ENCODE measurements at places on chromosomes 3 and 15.

- no peak for DNase-seq
These were observed 105.2 kb upstream of the RNF7 start for GRCh38 chr3:141632779-141633374.

DNA sequence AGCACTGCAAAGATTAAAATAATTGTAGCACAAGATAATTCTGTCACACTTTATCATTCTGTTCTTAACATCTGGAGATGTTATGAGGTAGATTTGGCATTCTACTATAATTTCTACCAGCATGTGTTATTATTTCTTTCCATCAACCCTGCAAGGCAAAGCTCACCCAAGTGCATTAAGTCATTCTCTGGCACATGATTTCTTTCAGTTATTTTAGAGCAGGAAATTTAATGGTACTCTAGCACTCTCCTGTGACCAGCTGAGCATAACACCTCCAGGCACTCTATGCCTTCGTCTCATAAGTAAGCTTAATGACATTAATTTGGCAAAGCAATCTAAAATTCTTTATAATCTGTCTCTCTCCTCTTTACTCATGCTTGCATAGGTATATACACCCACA lies 300.2 kb upstream of the GPR149 start:
- DNase-seq, result no peak

DNA sequence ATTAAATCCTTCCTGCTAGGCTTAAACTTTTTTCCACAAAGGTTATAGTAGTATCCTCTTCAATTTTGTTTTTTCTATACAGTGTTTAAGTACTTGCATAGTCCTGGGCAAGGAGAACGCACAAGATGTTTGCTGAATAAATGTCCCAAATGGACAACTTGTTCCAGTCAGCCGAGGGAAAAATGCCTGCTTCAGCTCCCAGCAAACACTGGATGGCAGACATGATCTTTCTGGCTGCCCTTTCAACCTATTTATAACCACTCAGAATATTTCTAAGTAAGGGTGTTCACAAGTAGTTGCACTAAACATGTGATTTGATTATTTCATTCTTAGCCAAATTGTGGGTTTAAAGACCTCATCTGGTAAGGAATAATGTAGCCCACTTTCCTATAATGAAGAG lies 29.8 kb downstream of the GNB4 start:
- peak; percentile 41 for DNase-seq

DNA sequence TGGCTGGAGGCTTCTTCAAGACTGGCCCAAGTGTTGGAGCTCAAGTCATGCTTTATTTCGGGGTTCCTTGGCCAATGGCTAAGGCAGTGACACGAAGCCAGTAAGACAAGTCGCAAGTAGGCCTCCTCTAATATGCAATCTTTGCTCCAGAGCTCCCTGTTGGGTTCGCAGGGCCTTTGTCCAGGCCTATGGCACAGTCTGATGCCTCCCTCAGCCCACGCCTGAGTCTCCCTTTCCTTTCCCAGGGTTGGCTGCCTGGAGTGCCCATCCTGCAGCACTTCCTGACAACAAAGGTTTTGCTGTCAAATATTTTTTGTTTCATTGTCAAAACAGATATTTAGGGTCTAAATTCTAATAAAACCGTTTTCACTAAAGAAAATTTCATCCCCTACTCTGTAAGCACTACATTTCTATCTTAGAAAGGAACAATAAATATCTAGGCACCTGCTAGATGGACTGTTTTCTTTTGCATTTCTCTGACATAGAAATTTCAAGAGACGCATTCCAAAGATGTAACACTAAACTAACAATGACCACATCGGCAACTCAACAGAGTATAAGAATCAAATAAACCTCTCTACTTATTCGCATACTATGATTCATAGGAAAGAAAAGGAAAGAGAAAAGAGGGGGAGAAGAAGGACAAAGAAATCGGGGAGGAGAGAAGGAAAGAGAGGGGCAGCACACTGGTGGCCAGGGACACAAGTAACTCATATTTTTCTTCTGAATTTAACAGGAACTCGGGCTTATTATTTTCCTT lies 393.1 kb upstream of the ATP11B start:
- DNase-seq, result no peak

DNA sequence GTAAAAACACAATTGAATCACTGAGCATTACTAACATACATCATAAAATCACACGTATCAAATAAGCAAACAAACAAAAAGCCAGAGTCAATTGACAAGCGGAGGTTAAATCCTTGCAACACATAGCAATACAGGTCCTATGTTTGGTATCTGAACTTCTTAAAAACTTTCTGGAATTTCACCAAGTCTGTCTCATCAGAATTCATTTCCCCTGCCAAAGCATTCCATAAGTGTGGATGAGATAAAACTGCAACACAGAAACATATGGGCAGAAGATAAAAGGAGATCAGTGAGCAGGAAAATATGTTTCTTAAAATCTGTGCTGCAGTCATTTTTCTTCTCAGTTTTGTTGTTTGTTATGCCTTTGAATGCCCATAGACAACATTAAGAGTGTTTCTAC lies 1155.5 kb downstream of the TBL1XR1 start:
- DNase-seq, result peak; percentile 56

GRCh38 chr3:42880601-42881451 lies 5.1 kb upstream of the CYP8B1 start:
- peak; percentile 61 for DNase-seq

- DNase-seq, result no peak
These were observed 942 bp downstream of the ELP6 start for GRCh38 chr3:47512416-47513124.

DNA sequence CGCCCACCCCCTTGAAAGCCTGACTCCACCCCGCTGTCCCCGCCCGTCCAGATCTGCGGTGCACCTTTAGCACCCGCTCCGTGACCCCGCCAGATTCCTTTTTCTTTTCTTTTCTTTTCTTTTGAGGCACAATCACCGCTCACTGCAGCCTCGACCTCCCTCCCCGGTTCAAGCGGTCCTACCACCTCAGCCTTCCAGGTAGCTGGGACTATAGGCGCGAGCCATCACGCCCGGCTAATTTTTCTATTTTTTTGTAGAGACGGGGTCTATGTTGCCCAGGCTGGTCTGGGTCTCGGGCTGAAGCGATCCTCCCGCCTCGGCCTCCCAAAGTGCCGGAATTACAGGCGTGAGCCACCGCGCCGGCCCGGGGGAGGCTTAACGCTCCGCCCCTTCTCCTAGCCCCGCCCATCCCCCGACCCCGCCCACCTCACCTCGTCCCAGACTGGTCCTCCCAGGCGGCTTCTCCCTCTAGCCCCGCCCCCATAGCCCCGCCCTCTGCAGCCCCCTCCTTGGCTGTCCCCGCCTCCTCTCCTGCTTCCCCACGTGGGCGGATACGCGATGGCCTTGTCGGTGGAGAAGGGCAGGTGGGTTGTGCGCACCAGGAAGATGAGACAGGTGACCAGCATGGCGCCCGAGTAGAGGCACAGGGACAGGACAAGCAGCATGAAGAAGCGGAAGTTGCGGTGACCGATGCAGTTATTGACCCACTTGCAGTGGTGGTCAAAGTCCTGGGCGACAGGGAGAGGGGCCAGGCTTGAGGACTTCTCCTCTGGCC lies 3.2 kb downstream of the ZDHHC19 start:
- DNase-seq, result no peak

- DNase-seq, result no peak
These were observed 9.1 kb downstream of the NR1D2 start for GRCh38 chr3:23954144-23954543.

DNA sequence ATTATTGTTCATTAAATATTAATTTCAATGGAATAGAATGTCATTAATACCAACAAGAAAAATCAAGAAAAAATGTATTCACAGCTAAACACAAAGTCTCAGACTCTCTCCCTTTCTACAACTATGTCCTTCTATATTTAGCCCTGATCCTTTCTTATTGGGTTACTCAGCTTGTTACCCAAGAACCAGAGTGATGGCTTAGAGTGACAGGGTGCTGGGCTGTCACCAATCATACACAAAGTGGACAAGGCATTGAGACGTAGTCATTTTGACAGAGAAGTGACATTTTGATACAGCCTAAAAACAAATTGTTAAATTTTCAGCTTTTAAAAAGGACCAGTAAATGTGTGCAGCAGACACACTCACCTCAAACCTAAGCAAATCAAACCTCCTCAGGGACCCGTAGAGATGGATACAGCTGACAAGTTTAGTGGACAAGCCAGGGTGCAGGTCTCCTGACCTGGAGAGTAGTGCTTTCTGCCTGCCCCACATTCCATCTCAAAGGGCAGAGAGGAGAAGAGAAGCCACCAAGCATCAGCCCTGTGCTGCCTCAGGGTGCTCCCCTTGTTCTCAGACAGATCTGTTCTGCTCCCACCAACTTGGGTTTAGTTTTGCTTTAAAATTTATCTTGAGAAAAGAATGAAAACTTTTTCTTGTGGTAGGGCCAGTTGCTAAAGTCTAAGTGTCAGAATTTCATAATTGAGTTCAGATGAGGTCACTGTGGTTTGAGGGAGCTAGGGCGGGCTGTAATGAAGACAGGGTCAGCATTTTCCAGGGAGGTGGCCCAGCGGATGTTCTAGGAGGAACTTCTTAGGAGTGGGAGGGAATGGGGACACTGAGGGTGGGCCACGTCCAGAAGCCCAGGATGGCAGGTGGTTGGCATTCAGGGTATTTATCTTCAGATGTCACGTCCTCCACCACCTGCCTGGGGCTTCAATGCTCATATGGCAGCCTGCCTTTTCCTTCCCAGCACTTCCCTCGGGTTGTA lies 136.5 kb upstream of the TBL1XR1 start:
- DNase-seq, result no peak

GRCh38 chr3:105853801-105854432 lies 14.9 kb downstream of the CBLB start:
- DNase-seq, result no peak

DNA sequence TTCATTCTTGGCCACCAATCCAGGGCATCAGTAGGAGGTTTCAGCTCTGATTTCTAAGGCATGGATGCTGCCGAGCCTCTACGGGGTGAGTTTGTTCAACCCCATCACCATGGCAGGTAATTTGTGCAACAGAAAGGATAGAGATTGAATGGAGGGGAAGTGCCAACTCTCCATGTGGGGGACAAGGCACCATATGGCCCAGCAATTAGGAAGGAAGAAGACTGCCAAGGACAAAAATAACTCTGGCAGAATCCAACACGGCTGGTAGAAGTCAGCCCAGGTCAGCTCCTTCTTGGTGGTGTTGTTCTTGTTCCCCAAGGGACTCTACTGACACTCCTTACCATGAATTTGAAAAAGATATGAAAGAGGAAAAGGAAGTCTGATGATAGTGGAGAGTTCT lies 503.9 kb downstream of the MAGI1 start:
- no peak for DNase-seq

- no peak for DNase-seq
These were observed 46.4 kb downstream of the SCN11A start for GRCh38 chr3:39005295-39005694.

DNA sequence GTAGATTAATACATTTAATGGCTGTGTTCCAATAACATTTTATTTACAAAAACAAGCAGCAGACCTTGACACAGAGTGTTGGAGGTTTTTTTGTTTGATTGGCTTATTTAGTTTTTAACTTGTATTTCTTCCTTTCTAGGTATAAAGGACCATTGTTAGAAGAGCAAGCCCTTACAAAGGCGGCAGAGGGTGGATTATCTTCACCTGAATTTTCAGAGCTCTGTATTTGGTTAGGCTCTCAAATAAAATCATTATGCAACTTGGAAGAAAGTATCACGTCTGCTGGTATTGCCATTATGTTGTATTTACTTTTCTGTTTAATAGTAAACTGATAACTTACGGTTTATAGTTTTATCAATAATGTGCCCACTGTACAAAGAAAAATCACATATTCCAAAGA lies 10.0 kb downstream of the FAM98B start:
- DNase-seq, result no peak

GRCh38 chr15:77482570-77482969 lies 61.9 kb downstream of the HMG20A start:
- DNase-seq, result peak; percentile 86

GRCh38 chr3:14810801-14811661 lies 7.7 kb upstream of the FGD5 start:
- DNase-seq, result no peak

DNA sequence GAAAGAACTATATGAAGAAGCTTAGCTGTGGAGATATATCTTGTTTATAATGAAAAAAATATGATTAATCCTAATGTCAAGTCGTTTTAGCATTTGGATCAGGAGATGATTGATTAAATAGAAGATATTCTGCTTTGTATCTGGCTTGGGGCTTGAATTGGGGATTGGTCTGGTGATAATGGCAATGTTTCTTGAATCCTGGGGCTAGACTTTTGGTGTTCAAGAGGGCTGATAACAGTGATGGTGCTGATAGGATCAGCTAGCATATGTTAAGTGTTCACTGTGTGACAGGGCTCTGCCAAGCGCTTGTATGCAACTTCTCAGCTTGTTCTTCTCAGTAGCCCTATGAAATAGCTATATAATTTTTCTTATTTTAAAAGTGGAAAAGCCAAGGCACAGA lies 20.2 kb downstream of the CNOT10 start:
- DNase-seq, result no peak

DNA sequence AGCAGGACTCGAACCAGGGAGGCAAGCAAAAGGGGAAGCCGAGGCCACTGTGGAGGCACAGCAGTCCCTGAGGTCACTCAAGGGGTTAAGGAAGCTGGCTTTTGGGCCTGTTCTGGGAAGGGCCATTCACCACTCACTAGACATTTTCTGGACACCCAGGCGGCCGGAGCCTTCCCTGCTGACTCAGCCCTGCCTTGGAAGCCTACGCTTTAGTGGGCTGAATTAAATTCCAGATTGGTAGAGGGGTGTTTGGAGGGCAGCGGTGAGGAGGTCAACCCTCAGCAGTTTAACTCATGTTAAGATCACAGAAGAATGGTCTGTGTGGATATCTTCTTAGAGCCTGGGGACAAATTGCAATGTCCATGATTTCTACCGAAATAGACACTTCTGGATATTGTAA lies 152.8 kb downstream of the GABRG3 start:
- no peak for DNase-seq

GRCh38 chr15:79008659-79009058 lies 63.8 kb upstream of the CTSH start:
- no peak for DNase-seq

DNA sequence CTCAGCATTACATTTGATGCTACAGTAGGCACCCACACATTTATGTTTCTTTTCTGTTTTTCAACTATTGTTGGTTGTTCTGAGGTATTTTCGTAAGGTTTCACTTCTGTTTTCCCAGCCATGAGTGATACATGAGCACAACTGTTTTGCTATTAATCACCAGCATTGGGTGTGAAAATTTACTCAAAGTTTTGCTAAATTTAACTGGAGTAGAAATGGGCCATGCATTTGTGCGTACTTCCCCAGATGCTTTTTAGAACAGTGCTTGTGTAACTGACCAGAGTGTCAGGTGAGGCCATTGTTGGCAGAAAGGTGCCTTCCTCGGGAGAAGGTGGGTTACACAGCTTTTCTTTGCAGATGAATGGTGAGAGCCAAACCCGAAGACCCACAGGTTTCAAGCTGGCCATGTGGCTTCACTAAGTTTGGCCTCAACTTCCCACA lies 70.4 kb downstream of the ST6GAL1 start:
- DNase-seq, result no peak

DNA sequence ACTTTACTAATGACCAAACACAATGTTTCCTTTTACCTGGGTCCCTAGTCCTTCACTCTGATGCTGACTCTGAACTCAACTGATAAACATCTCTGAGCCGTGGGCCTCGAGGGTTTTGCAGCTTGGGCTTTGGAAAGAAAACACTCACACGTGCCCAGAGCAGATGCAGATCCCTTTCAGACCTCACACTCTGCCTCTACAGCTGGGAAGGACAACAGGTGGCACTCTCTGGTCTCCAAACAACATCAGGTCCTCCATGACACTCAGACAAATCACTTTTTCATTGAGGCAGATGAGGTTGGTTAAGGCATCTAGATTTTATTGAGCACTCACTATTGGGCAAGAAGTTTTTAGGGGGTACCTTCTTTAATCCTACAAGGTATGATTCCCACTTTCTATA lies 64.7 kb upstream of the NTRK3 start:
- no peak for DNase-seq

- DNase-seq, result peak; percentile 4
These were observed 1.9 kb downstream of the TOP2B start for GRCh38 chr3:25662736-25663320.

Data from IMR-90 (cell line).